GM19239 (cell line): ENCODE measurements at places on chromosomes 16 and 17.

- DNase-seq, result peak; percentile 24
Observed at GRCh38 chr17:29760279-29761039, 137.7 kb upstream of the CORO6 start.

DNA sequence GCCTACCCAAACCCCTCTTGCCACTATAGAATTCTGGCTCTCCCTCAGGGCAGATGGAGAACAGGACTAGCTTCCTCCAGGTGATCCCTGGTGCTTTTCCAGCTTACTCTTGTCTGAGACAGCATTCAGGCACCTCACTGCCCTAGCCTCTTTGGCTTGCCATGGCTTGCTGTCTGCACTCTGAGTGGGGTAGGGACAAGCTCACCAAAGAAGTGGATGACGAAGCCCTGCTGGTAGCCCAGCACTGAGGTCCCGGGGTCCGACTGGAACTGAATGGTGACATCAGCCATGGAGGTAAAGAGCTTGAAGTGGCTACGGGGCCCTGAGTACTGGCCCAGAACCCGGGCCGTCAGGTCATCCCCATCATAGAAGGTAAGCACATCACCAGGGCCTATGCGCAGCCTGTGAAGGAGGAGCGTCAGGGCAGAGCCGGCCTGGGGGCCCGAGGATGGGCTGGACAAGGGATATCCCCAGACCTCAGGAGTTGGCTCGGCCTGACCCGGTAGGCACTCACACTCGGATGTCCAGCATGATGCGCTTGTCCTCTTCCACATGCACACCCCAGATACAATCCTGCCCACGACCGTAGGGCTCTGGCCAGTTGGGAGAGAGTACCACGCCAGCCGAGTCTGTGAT is 7.6 kb upstream of the PHF12 start:
- DNase-seq, result no peak

DNA sequence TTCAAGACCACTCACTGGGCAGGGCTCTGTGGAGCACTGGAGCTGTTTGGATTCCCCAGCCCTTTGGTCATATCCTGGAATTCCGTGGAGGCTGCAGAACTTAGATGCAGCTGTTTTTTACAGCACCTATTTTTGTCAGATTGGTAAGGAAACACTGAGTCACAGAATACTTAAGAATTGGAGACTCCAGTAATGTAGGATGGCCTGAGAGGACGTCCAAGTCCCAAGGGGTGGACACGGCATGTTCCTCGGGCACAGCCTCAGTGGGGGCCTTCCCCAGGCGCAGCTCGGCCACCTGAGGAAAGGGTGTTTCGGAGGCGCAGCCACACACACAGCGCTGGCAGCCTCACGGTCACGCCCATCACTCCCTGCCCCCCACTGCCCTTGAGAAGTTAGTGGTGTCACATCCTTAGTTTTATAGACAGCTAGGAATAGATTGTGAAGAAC is 14.8 kb downstream of the PLD6 start:
- no peak for DNase-seq

DNA sequence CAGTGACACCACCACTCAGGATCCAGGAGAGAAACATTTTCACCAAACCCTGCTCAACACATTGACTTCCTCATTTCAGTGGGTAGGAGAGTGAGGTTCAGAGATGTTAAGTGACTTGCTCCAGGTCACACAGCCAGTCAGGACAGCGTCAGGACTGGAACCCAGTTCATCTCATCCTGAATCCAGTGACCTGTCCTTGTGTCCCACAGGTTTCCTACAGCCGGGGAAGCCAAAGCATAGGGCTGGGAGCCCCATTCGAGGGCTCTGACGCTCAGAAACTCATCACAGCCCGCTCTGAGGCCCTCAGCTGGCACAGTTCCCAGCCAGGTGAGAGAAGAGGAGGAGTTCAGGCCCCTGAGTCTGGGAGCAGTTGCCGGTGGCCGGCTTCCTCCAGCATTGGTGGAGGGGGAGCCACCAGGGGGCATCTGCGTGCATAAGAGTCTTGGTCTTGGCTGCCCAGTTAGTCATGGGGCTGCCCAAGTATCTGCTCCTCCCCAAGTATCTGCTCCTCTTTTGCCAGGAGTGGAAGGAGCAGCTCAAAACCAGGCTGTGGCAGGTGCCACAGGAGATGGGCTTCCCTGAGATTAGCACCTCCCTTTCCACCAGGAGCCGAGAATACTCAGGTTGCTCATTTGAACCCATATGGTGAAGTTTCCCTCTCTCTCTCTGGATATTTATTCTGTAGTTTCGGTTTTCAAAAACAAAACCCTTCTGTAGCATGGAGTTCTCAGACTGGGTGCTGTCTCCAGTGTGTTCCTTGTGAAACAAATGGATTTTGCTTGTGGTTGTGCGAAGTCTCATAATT is 56.0 kb downstream of the TNFRSF13B start:
- DNase-seq, result peak; percentile 64

DNA sequence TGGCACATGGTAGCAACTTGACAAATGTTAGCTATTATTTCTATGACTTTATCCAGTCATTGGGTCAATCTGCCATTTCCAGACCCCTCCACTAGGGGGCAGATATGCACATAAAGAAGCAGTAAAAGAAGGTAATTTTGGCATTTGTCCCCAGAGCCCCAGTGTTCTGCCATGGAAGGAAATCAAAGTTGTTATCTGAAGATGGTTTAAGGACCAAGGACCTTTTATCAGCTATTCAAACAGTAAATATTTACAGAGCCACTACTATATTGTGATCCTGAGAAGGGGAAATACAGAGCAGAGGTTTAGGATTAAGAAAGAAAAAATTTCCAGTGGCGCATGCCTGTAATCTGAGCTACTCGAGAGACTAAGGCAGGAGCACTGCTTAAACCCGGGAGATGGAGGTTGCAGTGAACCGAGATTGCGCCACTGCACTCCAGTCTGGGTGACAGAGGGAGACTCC is 20.0 kb downstream of the TRAF4 start:
- peak; percentile 47 for DNase-seq

GRCh38 chr17:20981046-20981920 is 61.5 kb downstream of the USP22 start:
- no peak for DNase-seq

- DNase-seq, result no peak
Observed at GRCh38 chr17:47225911-47226688, 17.0 kb downstream of the MYL4 start.

- no peak for DNase-seq
Observed at GRCh38 chr16:57608462-57609113, 19.8 kb upstream of the ADGRG1 start.

- no peak for DNase-seq
Observed at GRCh38 chr16:25210758-25211157, 6.0 kb upstream of the AQP8 start.

DNA sequence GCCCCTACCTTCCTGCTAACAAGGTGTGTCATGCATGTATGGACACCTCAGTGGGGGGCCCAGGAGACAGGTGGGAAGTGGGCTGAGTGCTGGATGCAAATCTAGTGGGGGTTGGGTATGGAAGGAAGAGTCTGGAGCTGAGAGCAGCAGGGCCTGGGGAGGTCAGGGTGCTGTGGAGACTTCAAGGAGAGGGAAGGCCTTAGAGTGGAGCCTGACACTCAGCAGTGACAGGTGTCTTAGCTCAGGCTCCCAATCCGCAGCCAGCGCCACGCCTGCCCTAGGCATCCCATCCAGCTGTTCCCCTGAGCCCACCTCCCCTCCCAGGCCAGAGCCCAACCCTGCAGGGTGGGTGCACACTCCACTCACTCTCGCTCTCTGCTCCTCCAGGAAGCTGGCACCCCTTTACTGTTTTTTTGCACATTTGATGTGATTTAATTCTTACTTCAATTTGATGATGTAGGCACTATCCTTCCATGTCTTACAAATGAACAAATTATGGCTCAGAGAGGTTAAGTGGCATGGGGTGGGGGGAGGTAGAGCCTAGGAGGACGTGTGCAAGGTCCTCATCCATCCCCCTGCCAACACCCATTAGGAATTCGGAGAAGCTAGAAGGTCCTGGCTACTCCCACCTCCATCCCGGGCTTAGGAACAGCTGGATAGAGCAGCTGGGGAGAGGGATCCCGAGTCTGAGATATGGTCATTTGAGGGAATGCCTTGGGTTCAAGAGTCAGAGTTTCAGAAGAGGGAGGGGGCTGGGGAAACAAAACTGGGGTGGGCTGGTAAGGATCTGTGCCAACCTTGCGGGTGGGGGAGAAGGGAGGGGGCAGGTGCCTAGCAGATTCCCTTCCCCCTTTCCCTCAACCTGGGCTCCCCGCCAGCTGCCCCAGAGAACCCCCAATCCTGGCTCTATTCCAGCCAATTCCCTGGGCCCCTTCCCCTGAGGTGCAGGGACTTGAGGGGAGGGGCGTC is 2.1 kb downstream of the FAM171A2 start:
- DNase-seq, result no peak

- no peak for DNase-seq
Observed at GRCh38 chr16:82395212-82395611, 225.2 kb upstream of the MPHOSPH6 start.

DNA sequence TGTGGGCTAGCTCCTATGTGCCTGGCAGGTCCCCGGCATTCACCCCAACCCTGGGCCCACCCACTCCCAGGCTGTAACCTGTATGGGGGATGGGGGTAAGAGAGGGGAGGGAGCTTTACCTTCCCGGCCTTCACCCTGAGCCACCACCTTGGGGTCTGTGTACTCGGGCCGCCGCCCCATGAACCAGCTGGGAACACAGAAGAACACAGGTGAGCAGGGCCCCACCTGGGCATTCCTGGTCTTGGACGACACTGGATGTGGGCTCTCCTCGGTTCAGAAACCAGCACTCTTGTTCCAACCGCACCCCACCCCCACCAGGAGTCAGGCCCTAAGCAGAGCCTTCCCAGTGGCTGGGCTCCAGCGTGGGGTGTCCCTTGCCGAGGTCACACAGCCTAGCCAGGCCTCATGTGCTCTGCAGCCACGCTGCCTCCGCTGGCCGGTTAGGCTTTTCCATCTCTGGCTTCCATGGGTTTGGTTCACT is 18.8 kb downstream of the B9D1 start:
- DNase-seq, result no peak

DNA sequence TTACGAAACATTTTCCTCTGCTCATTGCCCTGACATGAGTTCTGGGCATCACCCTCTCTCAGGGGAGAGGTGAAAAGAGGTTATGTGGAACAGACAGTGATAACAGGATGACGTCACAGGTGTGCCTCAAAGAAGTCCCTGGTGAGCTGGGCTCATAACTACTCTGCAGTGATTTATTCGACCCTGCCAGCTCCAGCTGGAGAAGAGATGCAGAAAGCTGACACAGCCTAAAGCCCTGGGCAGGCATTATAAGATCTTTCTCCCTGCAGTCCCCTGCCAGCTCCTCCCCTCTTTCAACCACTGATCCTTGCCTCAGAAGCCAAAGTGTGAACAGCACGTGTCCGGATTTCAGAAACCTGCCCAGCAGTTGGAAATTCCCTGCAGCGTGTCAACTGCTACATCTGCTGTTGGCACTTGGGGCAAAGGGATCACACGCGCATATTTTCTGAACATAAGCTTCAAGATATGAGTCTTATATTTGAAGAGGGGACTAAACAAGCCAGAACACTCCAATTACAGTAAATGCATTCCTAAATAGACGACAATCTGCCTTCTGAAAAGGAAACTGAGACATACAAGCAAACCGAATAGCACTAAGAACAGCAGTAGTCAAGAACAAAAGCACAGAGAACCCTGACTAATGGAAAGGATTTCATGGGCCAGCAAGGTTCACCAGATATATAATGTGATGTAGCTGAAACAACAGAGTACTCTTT is 80.5 kb downstream of the SMG6 start:
- peak; percentile 15 for DNase-seq

DNA sequence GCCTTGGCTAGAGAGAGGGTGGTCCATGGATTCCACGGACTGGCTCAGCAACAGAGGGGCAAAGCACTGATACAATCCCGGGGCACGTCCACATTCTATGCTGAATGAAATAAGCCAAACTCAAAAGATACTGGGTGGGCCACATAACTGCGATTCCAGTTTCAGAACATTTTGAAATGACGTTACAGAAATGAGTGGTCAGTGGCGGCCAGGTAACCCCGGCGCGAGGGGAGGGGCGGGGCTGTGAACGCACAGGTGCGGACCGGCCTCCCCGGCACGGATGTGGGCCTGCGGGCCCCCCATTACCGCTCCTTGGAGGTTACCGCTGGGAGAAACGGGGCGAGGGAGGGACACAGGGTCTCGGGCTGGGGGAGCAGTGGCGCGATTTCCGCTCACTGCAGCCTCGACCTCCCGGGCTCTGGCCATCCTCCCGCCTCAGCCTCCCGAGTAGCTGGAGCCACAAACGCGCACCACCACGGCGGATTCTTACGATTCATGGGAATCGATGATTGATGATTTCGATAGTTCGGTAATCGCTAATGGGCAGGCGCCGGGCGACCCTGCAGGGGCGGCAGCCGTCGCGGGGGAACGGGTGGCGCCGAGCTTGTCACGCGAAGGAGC is 559 bp downstream of the MVD start:
- DNase-seq, result no peak
